ENCODE measurements at places on chromosomes 2 and 18.

- DNase-seq = no peak
Measured at GRCh38 chr2:147792966-147793617, 51.7 kb upstream of the ACVR2A start.

GRCh38 chr18:47036298-47036874 is 965 bp upstream of the ELOA2 start:
- DNase-seq = no peak

- DNase-seq = no peak
Measured at GRCh38 chr2:28695245-28695647, 56.4 kb upstream of the PPP1CB start.

- DNase-seq = peak; percentile 28
Measured at GRCh38 chr2:104849618-104850141, 4.2 kb upstream of the POU3F3 start.

DNA sequence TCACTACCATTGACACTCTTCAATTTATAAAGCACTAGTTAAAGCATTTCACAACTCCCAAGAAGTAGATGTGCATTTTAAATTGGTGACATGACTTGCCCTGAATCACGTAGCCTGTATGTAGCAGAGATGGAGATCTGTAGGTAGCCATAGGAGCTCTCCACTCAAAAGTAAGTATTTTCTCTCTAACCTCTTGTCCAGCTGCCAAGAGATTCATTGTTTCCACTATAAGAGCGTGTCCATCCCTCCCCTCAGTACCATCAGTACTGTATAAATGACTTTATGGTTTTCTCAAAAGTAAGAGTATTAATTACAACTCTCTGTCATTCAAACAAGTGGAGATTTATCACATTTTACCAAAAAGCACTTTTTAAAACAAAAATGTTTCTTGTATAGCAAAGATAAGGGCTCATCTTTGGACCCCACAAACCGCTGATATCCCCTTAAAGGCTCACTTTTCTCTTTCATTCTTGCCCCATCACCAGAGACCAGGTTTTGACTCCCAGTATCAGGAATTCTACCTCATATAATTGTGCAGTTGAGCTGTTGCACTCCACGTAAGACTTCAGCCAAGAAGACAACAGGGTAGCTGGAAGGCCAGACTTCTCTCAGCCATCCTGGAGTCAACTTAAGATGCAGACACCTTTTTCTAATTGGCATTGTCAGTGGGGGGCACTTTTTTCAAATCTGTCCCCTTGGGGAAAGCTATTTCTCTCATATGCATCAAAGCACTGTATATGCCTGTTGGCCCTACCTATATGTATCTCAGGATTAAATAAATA is 78.0 kb upstream of the GALNT5 start:
- DNase-seq = no peak

DNA sequence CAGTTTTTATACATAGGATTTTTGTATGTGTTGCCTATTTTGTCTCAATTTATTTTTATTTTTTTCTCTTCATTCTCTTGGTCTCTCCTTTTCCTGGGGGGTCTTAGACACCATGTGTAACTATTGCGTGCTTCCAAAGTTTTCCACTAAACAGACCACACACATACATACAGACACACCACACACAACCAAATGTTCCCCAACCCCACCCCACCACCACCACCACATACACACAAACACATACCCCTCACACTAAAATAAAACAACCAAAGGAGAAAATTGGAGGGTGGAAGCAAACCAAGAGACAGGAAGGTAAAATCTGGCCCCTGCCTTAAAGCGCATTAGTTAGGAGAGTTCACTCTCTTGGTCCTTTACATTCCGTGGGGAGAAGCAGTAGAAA is 30.0 kb upstream of the ANXA4 start:
- no peak for DNase-seq

DNA sequence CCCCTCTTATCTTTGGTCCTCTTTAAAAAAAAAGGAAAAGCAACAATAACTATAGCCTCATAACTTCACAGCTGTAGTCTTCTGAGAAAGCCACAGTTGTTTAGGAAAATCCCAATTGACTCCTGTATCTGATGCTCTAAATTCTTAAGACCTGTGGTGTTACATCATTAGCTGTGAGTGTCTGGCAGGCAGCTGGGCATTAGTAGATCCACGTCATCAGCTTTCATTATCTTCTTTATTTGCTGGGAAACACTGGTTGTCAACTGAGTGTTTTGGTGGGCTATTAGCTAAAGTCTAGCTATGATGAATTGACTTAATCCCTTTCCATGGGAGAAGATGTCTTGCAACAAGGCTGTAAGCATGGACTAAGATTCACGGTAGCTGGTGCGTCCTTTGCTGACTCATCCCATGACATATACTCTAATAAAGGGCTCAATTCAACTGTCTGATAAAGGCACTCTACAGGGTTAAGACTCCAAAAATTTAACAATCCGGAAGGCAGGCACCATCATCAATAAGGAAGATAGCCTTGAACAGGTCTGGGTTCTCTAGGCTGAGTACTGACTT is 517.2 kb downstream of the PLCL1 start:
- no peak for DNase-seq

DNA sequence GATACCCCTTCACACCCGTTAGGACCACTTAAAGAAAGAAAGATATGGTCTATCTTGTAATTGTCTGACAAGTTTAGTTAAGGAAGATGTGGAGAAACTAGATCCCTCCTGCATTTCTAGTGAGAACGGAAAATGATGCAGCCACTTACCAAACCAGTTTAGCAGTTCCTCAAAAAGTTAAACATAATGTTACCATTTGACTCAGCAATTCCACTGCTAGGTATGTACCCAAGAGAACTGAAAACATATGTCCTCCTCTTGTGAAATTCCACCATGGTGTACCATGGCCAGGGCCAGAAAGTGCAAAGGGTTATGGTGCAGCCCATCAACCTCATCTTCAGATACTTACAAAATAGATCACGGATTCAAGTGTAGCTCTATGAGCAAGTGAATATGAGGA is 79.0 kb upstream of the ID2 start:
- DNase-seq = no peak

DNA sequence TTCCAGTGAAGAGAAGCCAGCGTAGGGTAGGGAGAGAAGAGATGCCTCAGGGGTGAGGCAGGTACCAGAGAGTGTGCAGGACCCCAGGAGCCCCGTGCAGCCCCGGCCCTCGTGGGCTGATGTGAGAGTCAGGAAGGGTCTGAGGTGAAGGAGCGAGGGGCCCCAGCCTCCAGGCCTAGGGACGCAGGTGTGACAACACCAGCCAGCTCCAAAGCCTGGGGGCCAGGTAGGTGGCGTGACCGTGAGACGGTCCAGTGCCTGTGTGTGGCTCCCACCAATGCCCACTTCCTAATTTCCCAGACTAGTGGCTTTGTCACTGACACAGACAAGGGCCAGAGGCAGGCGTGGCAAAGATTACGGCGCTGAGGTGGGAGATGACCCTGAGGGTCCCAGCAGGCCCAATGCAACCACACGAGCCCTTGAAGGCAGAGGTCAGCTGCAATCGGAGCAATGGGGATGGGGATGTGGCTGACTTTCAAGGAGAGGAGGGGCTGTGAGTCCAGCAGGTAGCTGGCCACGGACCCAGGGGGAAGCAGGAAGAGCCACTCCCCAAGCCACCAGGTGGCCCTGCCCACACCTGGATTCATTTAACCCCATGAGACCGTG is 86.0 kb upstream of the SNTG2 start:
- no peak for DNase-seq

- DNase-seq = no peak
Measured at GRCh38 chr2:48496849-48497248, 33.1 kb upstream of the STON1 start.

- DNase-seq = no peak
Measured at GRCh38 chr18:40347261-40347660, 1607.8 kb upstream of the PIK3C3 start.

- DNase-seq = no peak
Measured at GRCh38 chr2:213491376-213491775, 207.1 kb downstream of the SPAG16 start.

- no peak for DNase-seq
Measured at GRCh38 chr2:38765149-38765548, 12.9 kb upstream of the GEMIN6 start.

DNA sequence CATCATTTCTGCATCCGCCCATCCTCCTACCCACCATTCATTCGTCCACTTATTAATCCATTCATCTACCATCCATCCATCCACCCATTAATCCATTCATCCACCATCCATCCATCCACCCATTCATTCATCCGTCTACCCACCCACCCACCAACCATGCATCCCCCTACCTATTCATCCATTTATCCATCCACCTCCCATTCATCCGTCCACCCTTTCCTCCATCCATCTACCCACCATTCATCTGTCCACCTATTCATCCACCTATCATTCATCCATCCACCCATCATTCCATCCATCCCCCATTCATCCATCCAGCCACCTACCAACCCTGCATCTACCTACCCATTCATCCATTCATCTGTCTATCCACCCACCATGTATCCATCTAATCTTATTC is 83.5 kb upstream of the MCFD2 start:
- DNase-seq = no peak

GRCh38 chr18:21242780-21243401 is 859 bp downstream of the GREB1L start:
- no peak for DNase-seq
